ENCODE measurements at places on chromosomes 7 and 10.
A peak's percentile ranks its signal among the peaks of the same experiment; 100 is the strongest.

DNA sequence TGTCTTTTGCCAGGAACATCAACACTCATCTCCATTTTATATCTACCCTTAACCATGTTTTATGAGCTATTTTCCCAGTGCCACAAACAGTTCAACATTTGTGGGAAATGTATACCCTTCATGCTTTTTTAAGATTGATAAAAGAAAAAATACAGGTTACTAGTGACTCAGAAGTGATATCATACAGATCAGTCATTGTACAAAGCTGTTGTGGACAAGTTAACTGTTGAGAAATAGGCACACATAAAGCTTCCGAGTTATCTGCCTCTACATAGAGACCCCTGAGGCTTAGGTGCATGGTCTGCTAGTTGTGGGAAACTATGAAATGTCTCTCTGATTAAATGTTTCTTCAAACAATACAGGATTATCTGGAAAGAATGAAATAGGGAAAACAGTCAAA, 96.3 kb downstream of the LSM5 start:
- DNase-seq: no peak

GRCh38 chr7:141456298-141456697, 94.9 kb upstream of the AGK start:
- no peak for DNase-seq

GRCh38 chr10:80589726-80590373, 52.1 kb downstream of the SH2D4B start:
- DNase-seq: no peak

DNA sequence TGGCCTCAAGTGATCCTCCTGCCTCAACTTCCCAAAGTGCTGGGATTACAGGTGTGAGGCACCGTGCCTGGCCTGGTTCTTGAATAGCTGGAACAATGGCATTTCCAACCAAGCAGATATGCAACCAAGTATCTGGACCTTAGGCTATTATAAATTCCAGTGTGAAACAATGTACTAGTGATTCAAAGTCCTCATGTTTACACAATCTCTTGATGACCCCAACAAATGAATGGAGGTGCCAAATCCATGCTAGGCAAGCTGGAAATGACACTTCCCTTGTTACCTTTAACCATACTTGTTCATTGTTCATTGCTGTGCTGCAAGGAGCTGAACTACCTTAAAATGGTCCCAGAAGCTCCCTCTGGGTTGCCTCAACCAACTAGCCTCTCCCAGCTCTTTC, 282.2 kb upstream of the KLF14 start:
- peak; percentile 73 for DNase-seq

- no peak for DNase-seq
Observed at GRCh38 chr10:120789303-120790203, 61.6 kb upstream of the WDR11 start.

- peak; percentile 98 for DNase-seq
Observed at GRCh38 chr7:104963991-104964385, 50.0 kb upstream of the KMT2E start.

- DNase-seq: no peak
Observed at GRCh38 chr10:72539137-72539536, 86.7 kb downstream of the MICU1 start.

GRCh38 chr7:26860361-26860760, 4.0 kb downstream of the SKAP2 start:
- peak; percentile 47 for DNase-seq

Measured in dermis microvascular lymphatic vessel endothelial cell (primary cell).